ENCODE measurements at places on chromosomes 7 and 10. TPM values are rescaled to one million over a fixed set of nuclear protein-coding genes. Genes with fewer than 3 reads are reported as not detected.

The TSPAN12 gene
- 193 TPM for polyA plus RNA-seq

The PRKAR2B gene
- polyA plus RNA-seq = 45.4 TPM

The ASB10 gene
- not detected for polyA plus RNA-seq

The TLL2 gene
- 0.89 TPM for polyA plus RNA-seq

The PHYHIPL gene
- 17.2 TPM for polyA plus RNA-seq

The FAM149B1 gene
- 41.4 TPM for polyA plus RNA-seq

The MINDY4 gene
- polyA plus RNA-seq = 11.4 TPM

The PNLIPRP1 gene
- polyA plus RNA-seq = not detected

The GIMAP2 gene
- 10.1 TPM for polyA plus RNA-seq

The NCF1 gene
- 1.5 TPM for polyA plus RNA-seq
